Activated CD4-positive, CD25-positive, alpha-beta regulatory T cell (primary cell): ENCODE measurements at places on chromosomes 7 and 10.

DNA sequence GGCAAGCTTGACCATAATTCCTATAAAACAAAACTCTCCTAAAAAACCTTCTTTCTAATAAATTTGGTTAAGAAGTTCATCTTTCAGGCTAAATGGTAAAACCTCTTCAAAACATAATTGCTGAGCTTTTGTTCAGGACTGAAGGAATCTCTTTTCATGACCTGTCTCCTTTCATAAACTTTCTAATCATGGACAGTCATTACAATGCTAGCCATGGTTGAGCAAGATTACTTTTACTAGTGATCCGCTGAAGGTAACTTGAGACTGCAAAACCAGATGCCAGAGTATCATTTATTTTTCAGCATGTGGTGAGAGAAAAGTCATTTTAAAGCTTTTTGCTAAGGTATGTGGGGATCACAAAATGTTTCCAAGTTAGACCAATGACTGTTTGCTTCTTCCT, 186.4 kb upstream of the RHOBTB1 start:
- DNase-seq: no peak

DNA sequence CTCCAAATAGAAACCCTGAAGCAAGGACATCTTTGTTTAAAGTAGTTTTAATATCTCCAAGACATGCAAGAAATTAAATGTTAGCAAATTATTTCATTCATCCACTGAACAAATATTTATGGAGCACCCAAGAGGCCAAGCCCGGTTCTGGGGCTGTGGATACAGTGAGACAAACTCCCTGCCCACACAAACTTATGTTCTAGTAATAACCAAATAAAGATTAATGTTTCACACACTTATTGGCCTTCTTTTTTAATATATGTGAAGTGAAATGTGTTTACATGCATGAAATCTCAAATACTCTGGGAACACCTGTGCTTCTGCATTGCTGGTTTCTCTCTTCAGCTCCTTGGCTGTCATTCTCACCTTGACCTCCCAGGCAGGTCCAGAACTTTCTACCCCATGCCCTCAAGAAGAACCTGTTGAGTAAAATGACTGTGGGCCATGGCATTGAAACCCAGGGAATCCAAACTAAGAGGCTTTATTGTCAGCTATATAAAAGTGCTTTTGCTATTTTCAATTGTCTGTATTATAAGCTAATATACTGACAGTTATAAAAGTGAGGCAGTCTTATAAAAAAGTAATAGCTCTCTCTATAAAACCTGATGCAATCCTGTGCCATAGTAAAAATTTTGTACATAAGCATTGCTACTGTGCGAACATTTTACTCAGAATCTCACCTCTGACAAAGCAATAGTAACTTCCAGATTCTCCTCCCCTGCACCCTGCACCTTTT, 43.7 kb downstream of the SVIL start:
- no peak for DNase-seq

DNA sequence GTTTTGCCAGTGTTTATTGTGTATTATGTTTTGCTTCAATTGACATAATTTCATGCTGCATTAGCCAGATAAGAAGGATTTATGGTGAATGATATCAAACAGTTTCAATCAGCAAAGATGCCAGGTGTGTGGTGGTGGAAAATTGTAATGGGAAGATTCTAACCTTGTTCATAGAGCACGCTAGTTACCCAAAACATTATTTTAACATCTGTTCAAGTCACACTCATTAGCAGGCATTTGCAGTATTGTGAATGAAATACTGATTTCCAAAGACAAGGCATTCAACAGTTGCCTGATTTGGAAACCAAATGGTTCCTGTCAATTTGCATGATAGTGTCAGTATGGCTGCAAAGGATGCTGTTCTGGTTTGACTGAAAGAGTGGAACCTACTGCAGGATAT, 129.7 kb downstream of the EPC1 start:
- no peak for DNase-seq

DNA sequence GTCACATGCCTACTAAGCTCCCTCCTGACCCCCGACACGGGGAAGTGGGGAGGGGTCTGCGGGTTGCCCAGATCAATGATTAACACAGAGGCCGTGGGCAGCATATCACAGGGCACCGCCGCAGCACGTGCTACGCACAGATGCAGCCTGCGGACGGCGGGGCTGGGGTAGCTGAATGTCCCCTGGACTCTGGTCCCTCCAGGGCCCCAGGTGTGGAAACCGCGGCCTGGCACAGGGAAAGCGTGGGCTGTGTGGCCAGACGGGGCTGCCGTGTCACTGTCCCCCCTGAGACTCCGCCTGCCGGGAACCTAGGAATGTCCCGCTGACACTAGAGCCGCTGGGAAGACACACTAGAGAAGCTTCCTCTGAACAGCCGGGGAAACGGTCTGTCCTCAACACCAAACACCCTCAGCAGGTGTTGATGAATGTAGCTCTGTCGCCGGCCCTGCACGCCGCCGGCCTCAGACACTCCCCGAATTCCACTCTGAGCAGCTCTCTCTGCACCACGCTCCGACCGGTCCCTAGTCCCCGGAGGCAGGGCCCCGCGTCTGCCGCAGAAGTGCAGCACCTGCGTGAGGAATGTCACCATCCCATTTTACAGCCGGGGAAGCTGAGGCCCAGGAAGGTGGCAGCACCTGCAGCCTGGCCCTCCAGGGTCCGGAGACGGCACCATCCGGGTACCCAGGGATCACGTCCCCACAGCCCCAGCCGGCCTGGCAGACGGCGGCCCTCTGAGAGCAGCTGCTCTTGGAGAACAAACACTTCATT, 33.4 kb upstream of the PDGFA start:
- DNase-seq: no peak

- no peak for DNase-seq
These were observed 9.9 kb upstream of the CXCL12 start for GRCh38 chr10:44394696-44395381.

DNA sequence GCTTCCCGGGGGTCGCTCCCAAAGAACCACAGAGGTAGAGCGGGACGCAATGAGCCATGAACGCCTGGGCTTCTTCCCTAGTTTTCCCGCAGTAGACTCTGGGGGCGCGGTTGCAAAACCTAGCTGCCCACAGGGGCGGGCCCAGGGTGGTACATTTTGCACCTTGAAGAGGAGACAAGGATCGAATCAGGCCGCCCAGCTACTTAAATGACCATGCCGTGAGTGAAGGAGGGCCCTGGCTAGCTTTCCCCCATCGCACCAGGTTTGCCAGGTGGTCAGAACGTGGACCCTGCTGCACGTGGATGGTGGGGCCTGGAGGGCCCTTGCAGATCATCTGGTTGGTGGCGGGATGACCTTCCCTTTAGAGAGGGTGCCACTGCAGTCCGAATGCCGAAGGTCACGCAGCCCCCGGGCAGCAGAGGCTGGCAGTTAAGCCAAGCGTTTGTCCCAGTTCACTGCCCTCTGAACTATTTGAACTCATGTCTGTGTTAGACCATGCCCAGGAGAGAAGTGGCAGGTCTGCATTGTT, 604 bp upstream of the SHTN1 start:
- DNase-seq: no peak

DNA sequence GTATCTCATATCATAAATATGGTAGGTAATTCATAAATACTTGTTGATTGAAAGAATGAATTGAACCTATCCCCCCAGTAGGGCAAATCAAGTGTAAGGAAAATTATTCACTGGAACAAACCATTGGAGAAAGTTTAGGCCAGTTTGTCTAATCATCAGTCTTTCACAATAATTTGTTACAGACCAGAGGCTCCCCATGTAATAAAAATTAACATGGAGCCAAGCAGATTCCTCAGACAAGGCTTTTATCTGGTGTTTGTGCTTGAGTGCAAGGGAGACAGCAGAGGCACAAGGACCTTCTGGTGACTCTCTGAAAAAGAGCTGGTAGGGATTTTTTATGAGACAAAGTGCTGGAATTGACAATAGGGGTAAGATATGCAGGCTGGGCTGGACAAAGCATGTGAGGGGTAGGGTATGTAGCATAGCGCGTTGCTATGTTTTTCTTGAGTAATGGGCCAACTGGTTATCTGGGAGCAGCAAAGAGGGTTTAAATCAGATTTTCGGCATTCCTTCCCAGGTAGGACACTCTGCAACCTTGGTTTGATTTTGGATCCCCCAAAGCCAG, 7.8 kb upstream of the PANK1 start:
- no peak for DNase-seq

GRCh38 chr10:62541811-62542210, 167.6 kb downstream of the ZNF365 start:
- no peak for DNase-seq

- no peak for DNase-seq
These were observed 7.4 kb downstream of the TMEM248 start for GRCh38 chr7:66928388-66928787.

DNA sequence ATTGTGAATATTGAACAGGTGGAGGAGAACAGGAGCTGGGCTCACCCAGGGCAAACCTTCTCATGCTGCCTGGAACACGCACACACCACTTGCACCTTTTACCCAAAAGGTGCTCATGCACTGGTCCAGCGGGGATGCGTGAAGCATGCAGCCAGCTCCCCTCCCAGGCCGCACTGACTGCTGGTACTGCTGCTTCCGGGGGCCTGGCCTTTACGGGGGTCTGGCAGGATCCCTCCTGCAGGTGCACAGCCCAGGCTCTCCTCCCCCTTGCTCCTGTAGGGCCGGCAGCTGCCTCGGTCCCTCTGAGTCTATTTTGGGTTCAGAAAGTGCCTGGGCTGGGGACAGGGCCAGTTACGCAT, 221.7 kb downstream of the DNAJB6 start:
- DNase-seq: no peak

- no peak for DNase-seq
These were observed 350.7 kb downstream of the IPMK start for GRCh38 chr10:57917019-57917418.

DNA sequence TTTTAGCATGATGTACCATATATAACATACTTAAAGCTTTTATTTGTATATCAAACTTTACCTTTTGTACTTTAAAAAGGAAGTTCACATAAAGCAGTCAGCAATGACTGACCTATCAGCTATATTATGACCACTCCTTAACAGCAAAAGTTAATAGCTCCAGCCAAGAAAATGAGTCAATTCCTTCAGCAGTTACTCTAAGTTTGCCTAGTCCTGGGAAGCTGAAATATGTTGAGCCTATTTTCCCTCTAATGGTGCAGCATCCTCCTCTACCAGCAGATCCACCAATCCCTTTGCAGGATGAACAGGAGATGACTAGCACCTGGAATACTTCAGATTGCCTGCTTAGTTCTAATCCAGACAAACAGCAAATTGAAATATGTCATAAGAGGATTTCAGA, 64.2 kb downstream of the CUL2 start:
- no peak for DNase-seq

- DNase-seq: no peak
These were observed 99.4 kb downstream of the CCDC3 start for GRCh38 chr10:12902135-12902572.

- DNase-seq: no peak
These were observed 14.0 kb downstream of the ANKIB1 start for GRCh38 chr7:92259610-92260247.

- DNase-seq: no peak
These were observed 154.0 kb downstream of the UBE2H start for GRCh38 chr7:129798616-129799349.

DNA sequence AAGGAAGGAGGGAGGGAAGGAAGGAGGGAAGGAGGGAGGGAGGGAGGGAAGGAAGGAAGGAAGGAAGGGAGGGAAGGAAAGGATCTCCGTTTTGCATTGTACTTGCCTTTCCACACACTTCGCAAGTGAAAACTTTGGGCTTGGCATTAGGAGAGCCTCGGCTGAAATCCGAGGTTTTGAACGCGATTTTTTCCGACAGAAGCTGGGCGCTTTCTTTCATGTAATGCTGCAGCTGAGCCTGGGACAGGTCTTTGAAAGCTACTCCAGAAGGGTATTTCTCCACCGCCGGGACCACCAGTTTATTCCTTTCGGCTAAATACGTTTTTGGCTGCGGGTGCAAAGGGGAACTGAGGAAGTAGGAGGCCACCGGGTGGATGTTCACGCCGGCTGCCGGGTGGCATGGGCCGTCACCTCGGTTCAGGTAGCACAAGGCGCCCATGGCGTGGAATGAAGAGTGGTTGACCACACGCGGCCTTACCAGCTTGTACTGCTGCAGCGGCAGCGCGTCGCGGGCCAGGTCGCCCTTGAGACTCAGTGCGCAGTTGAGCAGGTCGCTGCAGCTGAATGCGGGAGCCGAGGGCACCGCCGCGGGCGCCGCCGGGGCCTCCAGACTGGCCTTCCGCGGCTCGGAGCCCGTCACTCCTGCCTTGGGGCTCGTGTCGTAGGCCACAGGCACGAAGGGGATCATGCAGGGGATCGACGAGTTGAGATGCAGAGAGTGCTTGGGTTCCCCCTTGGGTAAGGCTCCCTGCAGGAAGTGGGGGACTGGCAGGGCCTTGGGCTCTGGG, 825 bp downstream of the FEZF1 start:
- no peak for DNase-seq

DNA sequence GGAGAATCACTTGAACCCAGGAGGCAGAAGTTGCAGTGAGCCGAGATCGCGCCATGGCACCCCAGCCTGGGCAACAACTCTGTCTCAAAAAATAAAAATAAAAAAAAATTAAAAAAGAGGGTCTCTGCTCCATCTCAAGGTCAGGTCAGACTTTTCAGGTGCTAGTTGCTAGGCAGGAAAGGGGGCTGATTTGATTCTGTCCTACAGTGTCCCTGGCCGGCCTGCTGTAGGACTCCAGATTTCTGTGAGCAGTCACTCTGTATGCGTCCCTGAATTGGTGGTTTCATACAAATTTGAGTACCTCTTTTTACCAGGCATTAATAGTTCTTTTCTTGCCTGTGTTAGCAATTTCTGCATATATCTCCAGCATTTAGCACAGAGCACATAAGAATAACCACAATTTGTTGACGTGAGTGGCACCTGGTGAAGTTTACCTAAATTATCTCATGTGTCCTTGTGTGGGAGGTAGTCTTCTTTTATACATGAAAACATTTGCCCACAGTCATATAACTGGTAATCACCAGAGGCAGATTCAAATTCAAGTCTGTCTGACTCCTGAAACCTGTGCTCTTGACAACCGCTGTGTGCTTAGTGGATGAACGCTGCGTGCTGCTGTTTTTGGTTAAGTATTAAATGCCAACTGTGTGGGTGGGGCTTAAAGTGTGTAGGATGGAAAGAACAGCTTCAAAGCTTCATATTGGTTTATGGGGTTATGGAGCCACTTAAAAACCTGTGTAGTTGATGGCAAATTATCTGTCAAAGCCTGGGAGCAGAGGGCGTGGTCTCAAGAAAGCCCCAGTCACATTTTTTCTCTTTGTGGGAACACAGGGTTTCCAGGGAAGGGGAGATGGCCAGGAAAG, 3.2 kb upstream of the ZNF775 start:
- DNase-seq: no peak

DNA sequence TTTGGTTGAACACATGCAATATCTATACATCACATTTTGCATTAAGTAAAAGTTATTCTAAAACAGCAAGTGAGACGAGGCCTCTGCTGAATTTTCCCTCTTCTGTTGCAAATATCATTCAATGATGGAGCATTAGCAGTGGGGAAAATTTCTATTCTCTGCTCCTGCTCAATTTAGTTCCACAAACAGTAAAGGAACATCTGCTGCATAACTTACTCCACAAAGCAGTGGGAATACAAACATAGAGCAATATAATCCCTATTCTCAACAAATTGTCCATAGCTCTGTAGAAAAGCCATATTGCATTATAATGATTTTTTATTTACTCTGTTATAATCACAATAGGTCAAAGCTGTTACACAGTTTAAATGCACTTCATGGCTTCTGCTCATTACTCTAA, 5.9 kb downstream of the AGR3 start:
- DNase-seq: no peak
